Sciatic nerve (tissue), 2 donors: ENCODE measurements at places on chromosomes 2 and 18.

- DNase-seq, result no peak
Measured at GRCh38 chr2:6730649-6731532, 134.8 kb downstream of the CMPK2 start.

- no peak for DNase-seq
Measured at GRCh38 chr2:101952551-101952950, 39.2 kb upstream of the IL1R2 start.

DNA sequence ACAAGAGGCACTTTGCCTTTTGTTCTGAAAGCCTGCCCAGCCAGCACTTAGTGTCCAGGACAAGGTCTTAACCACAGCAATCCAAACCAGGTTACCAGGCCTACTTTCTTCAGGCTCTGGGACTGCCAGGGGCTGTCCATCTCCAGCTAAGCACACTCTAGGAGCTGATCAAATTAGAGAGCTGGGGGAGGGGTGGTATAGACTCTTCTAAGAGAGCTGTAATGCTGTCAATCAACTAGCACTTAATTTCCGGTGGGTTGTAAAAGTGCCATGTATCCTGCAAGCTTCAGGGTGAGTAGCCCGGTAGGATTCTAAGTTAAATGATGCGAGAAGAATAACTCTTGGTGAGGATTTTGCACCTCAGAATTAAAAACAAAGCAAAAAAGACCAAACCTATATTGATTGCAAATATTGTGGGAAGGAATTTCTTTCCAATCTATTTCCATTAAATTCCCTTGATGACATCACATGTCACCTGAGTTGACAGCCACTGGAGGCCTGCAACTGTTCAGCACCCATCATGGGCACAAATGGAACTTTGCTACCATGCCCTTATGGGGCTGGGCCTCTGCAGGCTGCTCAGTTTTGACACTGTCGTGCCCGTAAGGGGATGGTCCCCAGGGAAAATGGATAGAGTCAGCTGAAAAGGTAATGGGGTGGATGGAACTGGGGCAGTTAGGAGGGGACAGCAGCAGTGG is 8.7 kb upstream of the COX7A2L start:
- DNase-seq, result no peak

DNA sequence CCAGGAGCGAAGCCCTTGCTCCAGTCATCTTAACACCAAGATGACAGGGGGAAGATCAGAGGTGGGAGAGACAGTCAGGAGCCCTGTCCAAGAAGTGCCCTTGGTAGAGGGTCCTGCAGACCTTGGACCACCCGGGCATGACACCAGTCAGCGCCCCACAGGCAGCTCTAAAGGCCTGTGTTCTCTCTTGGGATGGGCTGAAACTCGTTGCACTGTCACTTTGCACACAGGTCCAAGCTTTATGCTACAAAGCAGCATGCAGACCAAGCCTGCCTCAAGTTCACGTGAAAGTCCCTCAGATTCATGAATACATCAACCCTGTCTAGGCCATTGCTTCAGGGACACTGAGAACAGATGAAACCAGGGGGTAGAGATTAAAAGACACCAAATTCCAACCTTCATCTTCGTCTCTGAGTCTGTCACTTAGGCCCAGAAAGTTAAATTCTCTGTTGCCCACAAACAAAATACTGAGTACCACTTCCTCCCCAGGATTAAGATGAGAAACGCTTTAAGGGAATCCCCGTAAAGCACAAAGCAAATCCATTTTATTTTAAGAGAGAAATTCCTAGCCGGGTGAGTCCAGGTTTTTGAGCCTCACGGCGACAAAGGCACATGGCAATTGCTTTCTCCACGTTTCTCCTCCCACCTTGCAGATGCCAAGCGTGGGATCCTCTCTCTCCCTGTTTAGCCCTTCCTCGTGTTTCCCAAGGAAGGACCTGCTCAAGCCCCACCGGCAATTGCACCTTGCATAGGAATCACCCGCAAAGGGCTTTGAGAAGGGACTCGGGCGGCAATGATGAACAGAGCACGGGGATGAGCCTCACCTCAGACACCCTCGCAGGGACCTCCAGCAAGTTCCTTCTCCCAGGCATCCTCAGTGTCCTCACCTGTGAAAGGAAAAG is 75.0 kb upstream of the ID2 start:
- no peak for DNase-seq

DNA sequence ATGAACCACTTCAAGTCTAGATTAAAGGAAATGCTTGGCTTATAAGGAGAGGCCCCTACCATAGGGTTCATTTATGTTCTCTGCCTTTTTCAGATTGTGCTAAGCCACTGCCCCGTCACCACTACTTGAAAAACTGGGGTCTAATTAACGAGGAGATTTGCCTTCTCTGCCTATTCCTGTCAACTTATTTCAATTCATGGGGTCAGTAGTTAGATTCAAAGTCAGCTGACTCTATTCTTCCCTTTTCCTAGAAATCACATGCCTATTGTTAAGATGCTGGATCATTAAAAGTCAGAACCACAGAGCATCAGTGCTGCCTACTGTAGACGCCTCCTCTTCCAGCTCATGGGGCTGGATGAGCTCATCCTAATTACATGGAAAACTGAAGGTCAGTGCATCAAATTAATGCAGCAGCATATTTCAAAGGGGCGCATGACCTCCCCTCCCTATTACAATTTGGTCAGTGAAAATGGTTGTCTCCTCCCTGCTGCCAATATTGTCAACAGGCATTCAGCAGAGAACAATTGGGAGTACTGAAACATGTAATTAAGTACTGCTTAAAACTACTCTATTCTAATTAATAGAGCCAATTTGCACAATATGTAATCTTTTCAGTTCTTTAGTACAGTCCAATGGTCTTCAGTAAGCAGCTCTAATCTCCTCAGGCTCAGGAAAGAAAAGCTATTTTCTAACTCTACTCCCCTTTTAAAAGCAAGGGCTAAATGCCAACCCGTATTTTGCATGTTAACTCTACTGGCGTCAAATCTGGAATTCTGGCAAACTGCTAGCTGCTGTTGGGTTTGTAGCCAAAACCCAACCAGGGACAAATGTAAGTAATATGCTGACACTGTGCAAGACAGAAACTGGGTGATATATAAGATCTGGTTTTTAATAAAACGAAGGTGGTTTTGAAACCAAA is 117.4 kb upstream of the ITGB6 start:
- no peak for DNase-seq

DNA sequence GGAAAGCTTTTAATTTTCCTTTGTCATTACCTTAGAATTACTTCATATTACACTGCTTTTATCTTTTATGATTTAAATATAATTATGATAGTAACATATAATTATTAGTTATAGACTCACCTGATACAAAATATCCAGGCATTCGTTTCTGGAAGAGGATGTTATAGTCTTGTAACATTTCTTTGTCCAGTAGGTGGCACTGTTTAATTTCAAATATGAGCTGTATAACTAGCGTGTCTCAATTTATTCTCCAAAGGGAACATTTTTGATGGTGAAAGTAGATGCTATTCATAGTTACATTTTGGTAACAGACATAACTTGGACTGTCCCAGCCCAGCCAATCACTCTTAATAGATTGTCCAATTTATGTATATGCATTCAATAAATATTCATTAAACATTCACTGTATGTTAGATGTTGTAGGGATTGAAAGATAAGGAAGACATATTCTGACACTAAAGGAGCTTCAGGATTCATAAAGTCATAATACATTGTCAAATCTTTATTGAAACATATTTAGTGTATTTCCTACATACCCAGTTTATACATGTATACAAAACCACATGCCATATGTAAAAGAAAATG is 19.2 kb downstream of the DAW1 start:
- DNase-seq, result no peak

GRCh38 chr2:16661936-16662839 is 3.4 kb downstream of the CYRIA start:
- no peak for DNase-seq
